ENCODE measurements at places on chromosomes 12 and 14.

- peak; percentile 13 for DNase-seq
Measured at GRCh38 chr12:48815126-48816110, 2.9 kb upstream of the CACNB3 start.

- DNase-seq, result no peak
Measured at GRCh38 chr14:85124631-85125290, 405.2 kb upstream of the FLRT2 start.

GRCh38 chr12:89856431-89856830 is 147.8 kb upstream of the ATP2B1 start:
- DNase-seq, result no peak

DNA sequence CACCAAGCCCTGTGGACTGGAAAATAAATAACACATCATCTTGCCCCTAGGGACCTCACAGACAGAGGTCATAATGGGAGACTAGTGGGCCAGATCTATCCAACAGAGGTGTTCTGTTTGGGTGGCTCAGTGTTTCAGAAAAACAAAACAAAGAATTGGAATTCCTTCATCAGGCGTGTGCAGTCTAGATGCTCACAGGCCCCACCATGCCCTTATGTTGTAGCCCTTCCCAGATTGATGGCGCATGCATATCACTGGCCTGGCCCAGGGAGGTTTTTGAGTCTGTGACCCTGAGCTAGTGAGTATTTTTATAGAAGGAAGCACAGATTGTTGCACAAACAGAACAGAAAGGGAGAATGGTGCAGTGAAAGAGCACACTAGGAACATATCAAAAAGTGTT is 859.6 kb downstream of the BCL11B start:
- no peak for DNase-seq

GRCh38 chr12:89211456-89211855 is 140.8 kb downstream of the DUSP6 start:
- DNase-seq, result no peak

GRCh38 chr12:93790472-93791152 is 113.4 kb downstream of the CRADD start:
- DNase-seq, result no peak

- DNase-seq, result no peak
Measured at GRCh38 chr14:104941508-104942365, 17.1 kb downstream of the PLD4 start.

- no peak for DNase-seq
Measured at GRCh38 chr12:113638460-113638775, 166.7 kb upstream of the LHX5 start.

DNA sequence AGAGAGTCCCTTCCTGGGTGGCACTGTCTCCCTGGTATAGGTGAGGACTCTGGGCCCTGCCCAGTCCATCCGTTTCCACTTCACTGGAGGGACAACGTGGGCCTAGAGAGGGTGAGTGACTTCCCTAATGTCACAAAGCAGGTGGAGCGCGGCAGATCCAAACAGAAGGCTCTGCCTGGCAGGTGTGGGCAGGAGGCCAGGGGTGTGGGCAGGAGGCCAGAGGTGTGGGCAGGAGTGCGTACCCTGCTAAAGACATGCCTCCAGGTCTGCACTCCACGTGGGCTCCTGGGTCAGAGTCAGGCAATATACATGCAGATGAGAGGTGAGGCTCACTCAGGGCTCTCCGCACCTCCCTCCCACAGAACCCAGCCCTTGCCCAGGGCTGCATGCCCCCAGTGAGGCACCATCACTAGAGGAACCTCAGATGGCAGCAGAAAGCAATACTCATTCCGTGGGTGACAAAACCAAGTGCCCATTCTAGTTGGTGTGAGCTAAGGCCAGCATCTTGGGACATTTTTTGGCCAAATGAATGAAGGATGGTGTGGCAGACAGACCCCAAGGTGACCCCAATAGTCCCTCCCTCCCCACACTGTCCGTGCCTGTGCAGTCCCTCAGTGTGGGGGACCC is 271.6 kb upstream of the RTL1 start:
- DNase-seq, result no peak

- no peak for DNase-seq
Measured at GRCh38 chr14:68131907-68132306, 312.3 kb downstream of the RAD51B start.

- DNase-seq, result no peak
Measured at GRCh38 chr12:85457016-85457415, 177.0 kb downstream of the ALX1 start.

DNA sequence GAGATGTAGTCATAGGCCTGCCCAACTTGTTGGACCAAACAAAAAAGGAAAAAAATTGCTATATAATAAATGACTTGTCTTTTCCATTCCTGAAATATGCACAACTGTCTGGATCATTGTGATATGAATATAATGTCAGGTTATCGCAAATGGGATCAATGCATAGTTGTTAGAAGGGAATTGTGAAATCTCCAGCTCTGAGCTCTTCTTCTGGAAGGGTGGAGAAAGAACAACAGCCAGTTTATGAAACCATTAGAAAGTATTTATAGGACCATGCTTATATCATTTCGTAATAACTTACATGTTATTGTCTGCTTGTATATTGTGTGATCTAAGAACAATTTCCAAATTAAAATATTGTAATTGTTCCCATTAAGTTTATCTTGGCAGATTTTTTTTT is 35.7 kb upstream of the HIF1A start:
- no peak for DNase-seq

GRCh38 chr14:64671591-64671990 is 32.6 kb upstream of the PLEKHG3 start:
- peak; percentile 72 for DNase-seq

GRCh38 chr14:24851837-24852236 is 198.1 kb downstream of the STXBP6 start:
- DNase-seq, result no peak

- no peak for DNase-seq
Measured at GRCh38 chr14:101412739-101413138, 148.6 kb upstream of the DIO3 start.

GRCh38 chr12:84601483-84601882 is 311.1 kb downstream of the SLC6A15 start:
- no peak for DNase-seq

- peak; percentile 35 for DNase-seq
Measured at GRCh38 chr12:67269633-67270573, 745 bp downstream of the CAND1 start.

GRCh38 chr12:95083938-95084337 is 10.5 kb upstream of the NR2C1 start:
- no peak for DNase-seq

DNA sequence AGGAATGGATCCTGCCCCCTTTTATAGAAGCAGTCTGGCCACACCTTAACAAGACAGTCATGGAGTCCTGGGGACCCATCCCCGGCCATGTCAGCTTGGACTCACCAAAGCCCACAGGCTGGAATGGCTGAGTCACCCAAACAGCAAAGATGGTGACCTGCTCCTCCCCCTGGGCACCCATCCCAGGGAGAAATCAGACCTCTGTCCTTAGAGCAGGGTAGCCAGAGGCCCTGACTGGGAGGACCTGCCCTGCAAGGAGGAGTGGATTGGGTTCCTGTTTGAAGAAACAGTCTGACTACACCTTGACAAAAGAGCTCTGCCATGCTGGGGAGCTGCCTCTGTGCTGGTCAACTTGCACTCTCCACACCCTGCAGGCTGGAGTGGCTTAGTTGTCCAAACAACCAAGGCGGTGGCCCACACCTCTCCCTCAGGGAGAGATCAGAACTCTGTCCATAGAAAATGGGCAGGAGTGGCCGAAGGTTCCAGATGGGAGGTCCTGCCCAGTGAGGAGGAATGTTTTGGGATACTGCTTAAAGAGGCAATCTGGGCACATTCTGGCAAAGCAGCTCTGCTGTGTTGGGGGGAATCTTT is 16.6 kb downstream of the MGP start:
- no peak for DNase-seq

GRCh38 chr12:62162214-62162613 is 98.0 kb upstream of the USP15 start:
- DNase-seq, result no peak

- DNase-seq, result no peak
Measured at GRCh38 chr14:101948666-101949216, 15.6 kb upstream of the DYNC1H1 start.

- no peak for DNase-seq
Measured at GRCh38 chr12:6607751-6608591, 792 bp upstream of the CHD4 start.

- no peak for DNase-seq
Measured at GRCh38 chr12:91077228-91077954, 19.6 kb upstream of the KERA start.

- DNase-seq, result no peak
Measured at GRCh38 chr12:119668324-119668841, 450 bp downstream of the PRKAB1 start.

DNA sequence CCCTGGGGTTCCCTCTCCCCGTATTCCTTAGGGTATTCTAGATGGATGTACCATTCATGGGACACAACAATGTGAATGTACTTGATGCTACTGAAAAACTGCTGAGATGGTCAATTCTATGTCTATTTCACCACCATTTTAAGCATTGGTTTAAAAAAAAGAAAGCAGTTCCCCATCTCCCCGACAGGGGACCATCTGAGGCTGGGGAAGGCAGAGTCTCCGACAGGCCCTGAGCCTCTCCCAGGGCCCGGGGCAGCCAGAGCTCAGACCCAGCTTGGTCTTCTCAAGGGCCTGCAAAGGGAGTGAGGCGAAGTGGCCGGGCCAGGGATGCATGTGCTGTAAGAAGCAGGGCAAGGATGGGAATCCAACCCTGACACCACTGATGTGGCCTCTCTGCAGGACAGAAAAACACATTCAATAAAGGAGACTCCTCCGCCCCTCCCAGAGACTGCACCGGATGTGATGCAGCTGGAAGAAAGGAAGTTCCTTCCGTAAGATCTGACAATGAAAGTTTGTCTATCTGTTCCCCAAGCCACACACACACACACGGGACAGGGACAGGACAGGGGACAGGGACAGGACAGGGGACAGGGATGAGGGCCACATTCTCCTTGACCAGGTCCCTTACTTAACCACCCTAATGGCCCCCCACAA is 234.1 kb downstream of the BCL11B start:
- DNase-seq, result no peak

DNA sequence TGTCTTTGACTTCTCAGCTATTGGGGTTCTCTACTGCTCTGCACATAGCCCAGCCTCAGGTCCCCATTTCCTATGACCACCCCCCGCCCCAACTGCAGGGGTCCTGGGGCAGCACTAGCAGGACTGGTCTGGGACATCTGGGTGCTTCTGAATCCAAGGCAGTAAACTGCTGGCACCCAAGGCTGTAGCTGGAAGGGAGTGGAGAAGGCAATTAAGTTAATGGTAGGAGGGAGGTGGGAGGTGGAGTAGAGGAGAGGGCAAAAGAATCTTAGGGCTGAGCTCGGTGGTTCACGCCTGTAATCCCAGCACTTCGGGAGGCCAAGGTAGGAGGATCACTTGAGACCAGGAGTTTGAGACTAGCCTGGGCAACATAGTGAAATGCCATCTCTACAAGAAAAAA is 11.5 kb downstream of the PLEK2 start:
- no peak for DNase-seq

GRCh38 chr14:42047421-42048055 is 440.9 kb downstream of the LRFN5 start:
- DNase-seq, result no peak

DNA sequence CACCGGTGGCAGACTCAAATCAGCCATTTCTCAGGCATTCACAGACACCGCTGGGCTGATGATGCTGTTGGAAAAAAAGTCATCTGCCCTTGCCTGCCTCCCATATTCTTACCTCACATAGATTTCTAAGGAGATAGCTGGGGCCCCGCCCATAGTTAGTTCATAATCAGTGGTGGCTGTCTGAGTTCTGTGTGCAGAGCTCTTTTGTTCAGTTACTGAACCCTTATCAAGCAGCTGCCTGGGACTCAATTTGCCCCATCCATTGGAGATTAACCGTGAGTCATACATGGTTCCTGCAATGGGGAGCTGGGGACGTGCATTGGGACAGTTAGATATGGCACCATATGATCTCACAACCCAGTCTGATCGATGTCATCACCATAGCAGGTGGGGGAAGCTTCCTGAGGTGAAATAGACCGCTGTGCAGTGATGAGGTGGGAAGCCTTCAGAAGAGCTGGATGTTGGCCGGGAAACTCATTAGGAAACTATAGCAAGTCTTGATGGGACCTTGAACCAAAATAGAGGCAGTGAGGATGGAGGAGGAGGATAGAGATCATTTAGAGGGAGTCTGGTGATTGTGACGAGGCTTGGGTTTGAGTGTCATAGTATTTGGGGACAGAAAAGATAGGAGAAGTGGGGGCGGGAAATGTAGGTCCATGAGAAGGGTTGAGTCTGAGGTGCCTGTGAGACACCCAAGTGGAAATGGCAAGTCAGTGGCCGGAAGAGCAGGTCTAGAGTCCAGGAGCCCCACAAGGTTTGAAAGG is 147.8 kb downstream of the GCH1 start:
- DNase-seq, result no peak

GRCh38 chr12:57048423-57049118 is 1.4 kb downstream of the MYO1A start:
- DNase-seq, result no peak

GRCh38 chr12:96350982-96351381 is 49.3 kb downstream of the CDK17 start:
- DNase-seq, result no peak

GRCh38 chr14:105412771-105413543 is 6.7 kb upstream of the MTA1 start:
- no peak for DNase-seq

GRCh38 chr14:22919601-22919921 is 612 bp upstream of the RBM23 start:
- no peak for DNase-seq

DNA sequence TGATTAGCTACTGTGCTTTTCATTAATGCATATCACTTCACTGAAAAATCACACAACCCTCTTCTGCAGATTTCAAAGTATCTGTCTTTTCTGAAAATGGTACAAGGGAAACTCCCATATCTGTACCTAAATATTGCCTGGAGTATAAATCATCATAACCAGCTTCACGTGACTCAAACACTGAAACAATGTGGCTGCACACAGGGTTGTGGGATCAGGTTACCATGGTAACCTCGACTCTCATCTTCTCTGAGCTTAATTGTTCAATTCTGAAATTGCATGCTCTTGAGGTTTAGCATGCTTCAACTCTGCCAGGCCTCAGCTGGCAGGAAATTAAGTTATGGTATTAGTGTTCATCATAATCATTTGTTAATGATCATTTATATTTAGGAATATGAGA is 77.5 kb upstream of the CPSF6 start:
- no peak for DNase-seq

DNA sequence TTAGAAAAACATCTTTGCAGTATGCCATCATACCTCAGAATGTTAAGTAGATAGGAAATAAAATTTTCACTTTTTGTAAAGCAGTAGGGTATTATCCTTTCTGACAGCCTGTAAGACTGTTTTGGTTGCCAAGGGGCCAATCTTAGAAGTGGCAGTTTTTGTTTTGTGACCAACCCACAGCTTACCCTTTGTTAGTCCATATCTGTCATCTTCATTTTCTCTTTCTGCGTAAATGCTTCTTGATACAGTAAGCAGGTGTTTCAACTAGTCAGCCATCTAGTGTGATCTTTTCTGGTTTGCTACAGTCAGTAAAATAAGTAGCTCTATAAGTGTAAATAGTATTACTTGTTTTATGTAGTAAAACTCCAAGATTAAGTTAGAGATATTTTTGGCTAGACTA is 8.8 kb downstream of the PPM1A start:
- DNase-seq, result peak; percentile 29

All from thymus (tissue), 14 donors.